H1 (cell line): ENCODE measurements at places on chromosomes 4 and X.

DNA sequence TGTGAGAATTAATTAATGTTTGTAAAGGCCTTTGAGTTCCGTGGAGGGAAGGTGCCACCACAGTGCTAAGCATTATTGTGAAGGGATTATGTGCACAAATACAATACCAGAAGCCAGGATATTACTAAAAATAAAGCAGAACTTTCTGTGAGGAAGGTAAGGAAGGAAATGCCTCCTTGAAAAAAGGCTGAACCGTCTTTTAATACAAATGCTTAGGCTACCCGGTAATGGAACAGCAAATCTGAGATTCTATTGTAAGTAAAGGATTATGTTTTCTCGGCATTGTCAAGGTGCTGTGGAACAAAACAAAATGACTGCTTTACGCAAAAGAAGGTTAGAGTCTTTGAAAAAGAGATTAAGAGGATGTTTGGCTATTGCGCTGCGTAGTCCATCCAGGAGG lies 57.9 kb upstream of the SPRY1 start:
- no peak for DNase-seq

DNA sequence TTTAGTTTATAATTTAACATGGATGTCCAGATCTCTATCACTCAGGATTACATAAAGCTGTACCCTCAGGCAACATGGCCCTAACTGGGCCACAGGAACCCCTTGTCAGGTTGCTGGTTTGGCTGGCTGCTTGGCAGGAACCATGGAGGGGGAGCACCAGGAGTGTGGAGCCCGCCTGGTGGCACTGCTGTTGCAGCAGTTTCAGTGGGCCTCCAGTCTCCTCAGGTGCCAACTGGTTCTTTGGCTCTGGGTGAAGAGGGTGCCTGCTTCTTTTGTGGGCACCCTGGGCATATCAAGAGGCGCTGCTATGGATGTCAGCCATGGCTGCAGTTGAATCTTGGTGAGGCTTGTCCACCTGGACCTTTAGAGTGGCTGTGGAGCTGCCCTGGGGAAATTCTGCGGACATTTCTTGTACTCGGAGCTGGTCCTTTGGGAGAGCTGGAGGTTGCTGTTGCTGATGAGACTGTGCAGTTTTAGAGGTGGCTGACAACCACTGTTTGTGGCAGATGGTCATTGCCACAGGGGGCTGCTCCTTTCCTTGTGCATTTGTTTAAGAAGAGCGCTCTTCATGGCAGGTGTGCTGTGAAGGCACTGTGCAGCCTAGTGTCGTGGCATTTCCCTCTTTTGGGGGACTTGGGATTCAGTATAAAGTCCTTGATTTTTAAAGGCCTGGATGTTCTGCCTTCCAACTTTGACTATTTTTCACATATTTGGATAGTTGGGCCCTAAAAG lies 10.3 kb upstream of the SMIM14 start:
- DNase-seq: no peak

GRCh38 chrX:18995221-18995620 lies 11.3 kb upstream of the PHKA2 start:
- no peak for DNase-seq

DNA sequence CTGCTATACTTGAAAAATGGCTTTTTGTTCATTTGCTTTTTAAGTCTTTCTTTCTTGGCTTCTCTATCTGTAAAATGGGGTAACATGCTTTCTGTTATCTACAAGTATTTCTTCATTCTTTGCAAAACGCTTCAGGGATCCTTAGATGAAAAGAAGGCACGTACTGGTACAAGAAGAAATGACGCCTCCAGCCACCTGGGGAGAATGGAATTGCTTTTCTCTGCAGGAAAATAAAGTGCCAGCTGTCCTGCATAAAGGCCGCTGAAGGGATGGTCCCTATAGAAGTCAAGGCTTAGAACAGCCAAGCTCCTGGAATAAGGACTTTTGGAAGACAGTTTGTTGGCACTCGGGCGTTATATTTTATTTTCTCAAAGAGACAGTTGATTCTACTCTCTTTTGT lies 210.8 kb upstream of the RASGEF1B start:
- DNase-seq: no peak

DNA sequence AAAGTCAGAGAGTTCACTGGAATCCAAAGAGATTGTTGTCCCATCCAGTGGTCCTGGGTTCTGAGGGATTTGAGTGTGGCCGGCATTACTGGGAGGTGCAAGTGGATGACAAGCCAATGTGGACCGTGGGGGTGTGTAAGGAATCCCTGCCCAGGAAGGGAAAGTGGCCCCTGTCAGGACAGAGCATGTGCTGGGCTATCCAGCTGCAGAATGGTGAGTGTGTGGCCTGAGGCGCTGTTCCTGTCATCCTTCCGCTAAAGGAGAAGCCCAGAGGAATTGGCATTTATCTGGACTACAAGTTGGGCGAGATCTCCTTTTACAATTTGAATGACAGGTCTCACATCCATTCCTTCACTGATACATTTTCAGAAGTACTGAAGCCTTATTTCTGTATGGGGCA lies 20.4 kb upstream of the TRIM60 start:
- no peak for DNase-seq

- DNase-seq: no peak
Observed at GRCh38 chrX:143165778-143166177, 140.1 kb downstream of the SPANXN4 start.

GRCh38 chr4:111011458-111011857 lies 388.6 kb upstream of the PITX2 start:
- DNase-seq: no peak

GRCh38 chr4:111228396-111228795 lies 605.5 kb upstream of the PITX2 start:
- DNase-seq: no peak

DNA sequence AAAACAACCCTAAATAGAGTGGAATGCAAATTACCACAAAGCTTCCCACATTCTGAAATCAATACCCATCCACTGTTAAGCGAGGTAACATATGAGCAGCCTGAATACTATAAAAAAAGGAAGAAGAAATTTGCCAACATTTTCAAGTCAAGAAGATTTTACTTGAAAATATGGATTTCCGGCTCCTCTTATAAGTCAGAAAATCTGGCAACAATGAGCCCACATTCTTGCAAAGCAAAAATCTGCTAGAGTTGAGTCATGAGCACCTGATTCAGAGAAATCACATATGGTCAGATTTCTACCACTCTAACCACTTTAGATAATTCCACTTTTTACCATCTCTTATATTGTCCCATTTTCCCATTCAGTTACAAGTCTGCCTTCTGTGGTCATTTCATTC lies 395.7 kb downstream of the DTHD1 start:
- no peak for DNase-seq

DNA sequence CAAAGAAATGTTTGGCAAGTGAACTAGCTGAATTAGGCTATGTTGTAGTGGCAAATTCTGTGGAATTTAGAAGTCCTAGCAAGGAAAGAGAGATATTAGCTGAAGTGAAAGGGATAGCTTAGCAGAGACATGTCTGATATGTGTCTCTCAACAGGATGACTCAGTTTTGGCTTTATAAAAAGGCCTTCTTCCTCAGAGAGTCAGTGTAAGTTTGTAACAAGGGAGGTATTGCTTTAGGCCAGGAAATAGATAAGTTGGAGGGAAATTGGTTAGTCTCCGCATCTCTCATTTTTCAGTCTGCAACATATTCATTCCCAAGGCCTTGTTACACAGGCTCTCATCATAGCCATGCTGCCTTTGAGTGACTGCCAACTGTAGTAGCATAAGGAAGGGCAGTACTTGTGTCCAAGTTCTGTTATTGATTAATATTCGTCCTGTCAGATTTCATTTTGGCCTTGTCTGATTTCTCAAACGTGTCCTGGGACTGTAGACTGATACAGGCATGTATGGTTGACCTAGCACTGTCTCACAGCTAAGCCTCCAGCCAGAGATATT lies 4.0 kb downstream of the TMEM164 start:
- DNase-seq: no peak

- no peak for DNase-seq
Observed at GRCh38 chr4:156195914-156196313, 242.2 kb upstream of the CTSO start.

DNA sequence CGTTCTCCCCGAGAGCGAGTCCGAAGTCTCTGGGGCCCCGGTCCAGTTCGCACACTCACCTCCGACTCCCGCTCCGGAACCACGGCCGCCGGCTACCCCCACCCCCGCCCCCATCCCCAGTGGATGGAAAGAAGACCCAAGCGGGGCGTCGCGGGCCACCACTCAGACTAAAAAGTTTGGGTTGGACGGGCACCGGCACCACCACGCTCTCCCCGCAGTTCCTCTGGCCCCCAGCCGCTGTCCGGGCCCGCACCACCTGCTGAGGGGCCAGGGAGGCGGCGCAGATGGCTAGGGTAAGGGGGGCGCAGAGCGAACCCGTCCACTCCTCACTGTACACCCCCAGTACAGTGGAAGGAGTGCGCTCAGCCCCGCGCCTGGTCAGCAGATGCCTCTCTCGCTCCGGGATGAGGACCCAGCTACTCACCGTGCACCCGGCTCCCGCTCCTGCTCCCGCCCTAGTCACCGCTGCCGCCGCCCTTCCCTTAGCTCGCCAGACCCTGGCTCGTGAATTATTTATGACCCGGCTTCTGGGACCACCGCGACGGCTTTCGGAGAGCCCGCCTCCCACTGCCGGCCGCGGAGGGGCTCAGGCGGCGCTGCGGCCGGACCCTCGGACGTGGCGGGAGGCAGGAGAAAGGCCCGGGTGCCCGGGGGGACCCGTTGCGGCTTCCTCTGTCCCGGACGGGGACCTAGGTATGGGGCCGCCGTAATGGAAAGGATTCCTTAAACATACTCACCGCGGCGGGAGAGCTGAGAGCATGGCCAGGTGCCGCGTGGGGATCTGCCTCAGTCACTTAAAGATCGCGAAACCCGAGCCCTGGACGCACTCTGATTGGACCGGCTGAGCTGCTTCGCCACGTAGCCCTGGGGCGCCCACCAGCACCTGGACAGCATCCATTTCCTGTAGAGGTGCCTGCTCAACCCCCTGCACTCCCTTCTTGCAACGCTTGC lies at the start of gene PROM1:
TSS of gene PROM1 (minus strand) at position 783 of the 951 bp plus-strand sequence. CDS start 8,117 bp downstream, outside the sequence.
- no peak for DNase-seq

- DNase-seq: no peak
Observed at GRCh38 chr4:1830642-1831228, 25.2 kb downstream of the LETM1 start.

DNA sequence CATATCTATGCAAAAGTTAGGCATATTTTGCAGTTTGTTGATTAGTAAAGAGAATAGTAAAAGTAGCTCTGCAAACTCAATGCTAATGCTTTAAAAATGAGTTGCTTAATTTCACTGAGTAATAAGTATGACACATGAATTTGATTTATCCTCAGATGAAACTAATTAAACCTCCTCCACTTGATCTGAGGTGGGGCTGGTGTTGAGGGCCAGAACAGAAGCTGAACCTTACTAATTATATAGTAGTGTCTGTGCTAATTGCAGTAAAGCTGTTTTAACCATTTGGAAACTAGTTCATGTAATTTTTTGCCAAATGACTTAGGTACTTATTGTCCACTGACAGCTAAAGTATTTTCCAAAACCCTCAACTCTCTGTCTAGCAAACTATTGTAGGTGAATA lies 7.7 kb upstream of the PGAM4 start:
- DNase-seq: no peak

DNA sequence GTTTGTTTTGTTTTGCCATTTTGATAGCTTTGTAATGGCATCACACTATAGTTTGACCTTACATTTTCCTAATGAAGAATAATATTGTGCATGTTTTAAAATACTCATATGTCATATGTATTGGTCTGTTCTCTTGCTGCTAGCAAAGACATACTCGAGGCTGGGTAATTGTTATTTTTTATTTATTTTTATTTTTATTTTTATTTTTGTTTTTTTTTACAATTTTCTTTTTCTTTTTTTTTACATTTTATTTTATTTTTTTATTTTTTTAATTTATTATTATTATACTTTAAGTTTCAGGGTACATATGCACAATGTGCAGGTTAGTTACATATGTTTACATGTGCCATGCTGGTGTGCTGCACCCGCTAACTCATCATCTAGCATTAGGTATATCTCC lies 104.6 kb upstream of the GRID2 start:
- DNase-seq: no peak
